ENCODE measurements at places on chromosomes 6 and 20. TPM values are rescaled to one million over a fixed set of nuclear protein-coding genes. Genes with fewer than 3 reads are reported as not detected.
A peak's percentile ranks its signal among the peaks of the same experiment; 100 is the strongest.

FERMT1 gene
- total RNA-seq = 22.4 TPM

GATA5 gene
- total RNA-seq = not detected

LIN28B gene
- total RNA-seq = 2.3 TPM

B3GALT4 gene
- total RNA-seq = 1.2 TPM

TP53INP2 gene
- total RNA-seq = 2.8 TPM

DLL1 gene
- total RNA-seq = 1.4 TPM

PRICKLE4 gene
- 0.39 TPM for total RNA-seq

MLIP gene
- total RNA-seq = not detected

LCA5 gene
- total RNA-seq = 0.37 TPM

GRCh38 chr20:10781526-10781925 lies 107.7 kb upstream of the JAG1 start:
- no peak for DNase-seq

DNA sequence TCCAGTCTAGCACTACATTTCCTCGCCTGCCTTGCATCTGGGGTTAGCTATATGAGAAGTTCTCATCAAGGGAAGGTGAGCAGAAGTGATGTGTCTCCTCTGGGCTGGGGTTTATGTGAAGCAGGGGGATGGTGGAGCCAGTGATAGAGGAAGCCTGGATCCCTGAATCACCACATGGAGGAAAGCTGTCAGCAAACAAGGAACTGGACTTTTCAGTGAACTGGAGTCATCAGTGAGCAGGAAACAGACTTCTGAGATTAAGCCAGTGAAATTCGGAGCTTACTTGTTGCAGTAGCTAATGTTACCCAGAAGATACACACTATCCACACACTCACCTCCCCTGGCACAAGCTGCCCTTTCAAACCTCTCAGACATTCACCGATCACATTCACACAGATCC lies 13.4 kb upstream of the TOX2 start:
- peak; percentile 39 for DNase-seq

DNA sequence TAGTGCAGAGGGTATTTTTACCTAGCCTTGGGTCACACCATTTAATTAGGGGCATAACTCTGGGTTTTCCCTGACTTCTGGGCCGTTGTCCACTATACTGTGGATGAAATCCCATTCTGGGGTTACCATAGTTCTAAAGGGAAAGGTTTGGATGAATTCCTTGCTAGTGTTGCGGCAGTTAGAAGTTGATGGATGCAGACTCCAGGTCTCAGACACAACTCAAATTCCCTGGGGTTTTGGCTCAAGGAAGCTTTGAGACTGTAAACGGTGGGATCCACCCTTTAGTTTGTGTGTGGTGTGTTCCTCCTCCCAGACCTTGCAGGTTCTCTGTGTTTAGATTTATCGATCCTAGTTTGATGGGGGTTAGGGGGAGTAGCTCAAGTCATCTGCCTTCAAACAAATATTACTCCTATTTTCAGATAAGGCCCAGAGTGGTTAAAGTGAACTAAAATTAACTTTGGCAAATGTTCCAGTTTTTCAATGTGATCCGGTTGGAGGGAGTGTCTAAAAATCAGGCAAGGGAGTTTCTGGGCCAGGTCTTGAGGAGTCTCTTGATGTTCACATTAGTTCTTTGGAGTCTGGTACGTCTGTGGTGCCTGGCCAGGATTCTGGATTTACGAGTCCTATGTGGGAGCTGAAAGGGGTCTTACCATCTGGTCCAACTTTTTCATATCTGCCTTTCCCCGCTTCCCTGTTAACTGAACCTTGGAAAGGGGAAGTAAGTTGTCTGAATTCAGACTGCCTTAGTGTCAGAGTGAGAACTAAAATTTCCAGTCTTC lies 1.5 kb downstream of the RALY start:
- DNase-seq = no peak

DNA sequence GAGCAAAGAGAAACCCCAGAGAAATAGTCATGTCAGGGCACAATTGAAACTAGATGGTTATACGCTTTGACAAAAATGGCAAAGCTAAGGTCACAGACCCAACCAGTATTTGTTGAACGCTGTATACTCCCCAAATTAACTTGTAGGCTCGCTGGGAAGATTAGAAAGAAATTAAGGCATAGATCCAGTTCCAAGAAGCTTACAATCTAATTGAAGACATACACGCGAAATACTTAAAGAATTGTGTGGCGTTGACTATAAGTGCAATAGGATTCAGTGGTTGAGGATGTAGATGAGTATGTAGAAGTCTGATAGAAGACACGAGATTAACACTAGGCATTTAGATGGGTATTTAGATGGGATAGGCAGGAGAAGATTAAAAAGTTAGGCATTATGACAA lies 525 bp downstream of the FAM229B start:
- no peak for DNase-seq

GRCh38 chr6:149108749-149109100 lies 208.8 kb upstream of the TAB2 start:
- no peak for DNase-seq

DNA sequence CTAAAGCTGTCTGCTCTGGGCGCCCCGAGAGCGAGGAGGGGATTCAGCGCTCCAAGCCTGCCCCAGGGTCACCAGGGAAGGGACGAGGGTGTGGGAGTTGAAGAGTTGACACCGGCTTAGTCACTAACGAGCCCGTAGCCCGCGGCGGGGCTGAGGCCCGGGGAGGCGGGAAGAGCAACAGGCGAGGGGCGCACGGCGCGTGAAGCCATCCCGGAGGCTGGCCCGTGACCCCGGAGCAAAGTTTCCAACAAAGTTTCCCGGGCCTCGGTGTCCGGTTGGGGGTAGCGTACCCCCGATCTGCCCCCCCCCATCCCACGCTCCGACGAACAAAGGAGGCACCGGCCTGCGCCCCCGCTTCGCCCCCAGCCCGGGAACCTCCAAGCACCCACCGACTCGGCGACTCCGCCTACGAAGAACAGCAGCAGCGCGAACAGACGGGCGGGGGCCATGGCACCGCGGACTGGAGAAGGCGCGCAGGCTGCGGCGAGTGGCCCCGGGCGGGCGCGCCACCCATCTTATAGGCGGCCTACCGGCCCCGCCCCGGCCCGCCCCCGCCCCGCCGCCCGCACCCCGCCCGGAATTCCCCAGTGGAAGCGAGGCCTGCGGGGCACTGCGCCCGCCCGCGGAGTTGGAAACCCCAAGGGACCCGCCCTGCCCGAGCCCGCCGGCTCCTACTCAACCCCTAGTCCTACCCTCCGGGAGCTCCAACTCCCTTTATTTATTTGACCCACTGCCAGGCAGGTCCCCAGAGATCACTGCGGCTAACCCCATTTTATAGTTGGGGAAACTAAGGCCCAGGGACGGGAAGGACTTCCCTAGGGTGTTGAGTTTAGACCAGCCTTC lies at the start of gene SDC4:
Gene SDC4 (minus strand): TSS at position 489 of the 843 bp plus-strand sequence. CDS start 40 bp downstream, at position 449.
- DNase-seq = no peak

DNA sequence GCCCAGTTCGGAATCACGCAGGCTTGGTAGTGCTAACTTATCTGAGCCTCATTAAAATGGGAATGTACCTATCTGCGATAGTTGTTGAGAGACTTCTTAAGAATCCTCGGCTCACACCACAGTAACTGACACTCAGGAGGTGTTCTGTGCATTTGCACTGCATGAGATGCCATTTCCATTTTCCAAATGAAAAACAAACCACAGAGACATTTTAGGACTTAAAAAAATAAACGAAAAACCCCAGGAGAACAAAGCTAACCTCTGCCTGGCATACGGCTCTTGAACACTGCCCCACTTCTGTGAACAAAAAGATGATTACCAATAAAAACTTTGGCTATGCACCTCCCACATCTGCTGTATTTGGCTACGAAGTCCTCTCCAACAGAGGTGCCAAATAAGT lies 37.6 kb downstream of the BEND3 start:
- no peak for DNase-seq

DNA sequence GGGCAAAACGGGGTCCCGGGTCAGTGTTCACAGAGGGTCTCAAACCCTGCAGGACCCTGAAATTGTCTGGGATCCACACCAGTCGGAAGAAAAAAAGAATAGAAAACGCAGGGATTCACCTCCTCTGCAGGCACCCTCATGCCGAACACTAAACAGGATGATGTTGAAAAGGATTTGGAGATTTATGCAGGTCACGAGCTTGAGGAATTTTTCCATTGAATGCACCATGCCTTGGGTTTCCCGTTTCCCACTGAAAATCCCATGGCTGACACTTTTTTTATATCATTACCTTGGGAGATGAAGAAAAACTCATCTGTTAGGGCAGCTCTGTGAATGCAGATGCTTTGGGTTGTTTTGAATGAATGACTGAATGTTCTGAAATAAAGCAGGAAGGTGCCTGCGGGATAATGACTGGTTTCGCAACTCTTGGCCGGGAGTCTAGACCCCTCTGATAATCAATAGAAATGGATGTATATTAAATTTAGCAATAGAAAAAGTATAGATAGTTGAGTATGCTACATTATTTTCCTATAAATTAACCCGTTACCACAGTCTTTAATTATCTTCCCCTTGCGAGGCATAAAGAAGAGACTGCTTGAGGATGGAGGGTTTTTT lies 147.5 kb upstream of the AFDN start:
- no peak for DNase-seq

DNA sequence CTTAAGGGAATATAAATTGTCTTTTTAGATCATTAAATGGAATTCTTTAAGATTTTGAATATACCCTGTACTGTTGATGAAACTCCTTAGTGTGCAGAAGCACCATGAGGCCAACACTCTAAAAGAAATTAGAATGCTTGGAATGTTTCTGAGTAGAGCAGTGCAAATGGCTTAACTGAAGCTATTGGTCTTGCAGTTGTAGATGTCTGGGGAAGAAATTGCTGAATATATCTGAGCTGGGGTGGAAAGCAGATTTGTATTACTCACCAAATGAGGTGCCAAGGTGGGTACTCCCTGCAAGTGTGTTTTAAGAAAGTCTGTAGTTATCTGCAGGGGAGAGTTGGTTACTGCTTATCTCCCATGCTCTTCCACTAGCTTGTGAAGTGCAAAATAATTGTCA lies 119.0 kb downstream of the ADGRG6 start:
- DNase-seq = no peak

GRCh38 chr20:19986419-19986818 lies 30.7 kb upstream of the NAA20 start:
- no peak for DNase-seq

DNA sequence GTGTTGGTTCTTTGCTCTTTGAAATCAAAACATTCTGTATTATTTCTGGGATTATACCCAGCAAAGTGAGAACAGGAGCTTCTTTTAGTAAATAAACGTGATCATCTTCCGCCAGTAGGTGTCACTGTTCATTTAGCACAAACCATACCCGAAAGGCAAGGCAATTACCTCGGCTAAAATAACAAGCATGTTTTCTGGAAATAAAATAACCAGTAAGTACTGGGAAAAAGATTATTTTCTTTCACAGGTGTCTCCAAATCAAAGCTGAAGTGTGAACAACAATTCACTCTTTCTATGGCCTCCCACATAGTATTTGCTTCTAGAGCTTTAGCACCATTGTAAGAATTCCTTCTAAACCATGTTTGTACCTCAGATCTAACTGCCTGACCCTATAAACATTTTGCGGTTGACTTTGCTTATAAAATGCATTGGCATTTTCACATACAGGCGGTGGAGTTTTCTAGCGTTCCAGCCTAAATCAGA lies 144.6 kb upstream of the AGPAT4 start:
- DNase-seq = peak; percentile 59

- no peak for DNase-seq
These were observed 42.9 kb upstream of the TMEM181 start for GRCh38 chr6:158517038-158517437.

DNA sequence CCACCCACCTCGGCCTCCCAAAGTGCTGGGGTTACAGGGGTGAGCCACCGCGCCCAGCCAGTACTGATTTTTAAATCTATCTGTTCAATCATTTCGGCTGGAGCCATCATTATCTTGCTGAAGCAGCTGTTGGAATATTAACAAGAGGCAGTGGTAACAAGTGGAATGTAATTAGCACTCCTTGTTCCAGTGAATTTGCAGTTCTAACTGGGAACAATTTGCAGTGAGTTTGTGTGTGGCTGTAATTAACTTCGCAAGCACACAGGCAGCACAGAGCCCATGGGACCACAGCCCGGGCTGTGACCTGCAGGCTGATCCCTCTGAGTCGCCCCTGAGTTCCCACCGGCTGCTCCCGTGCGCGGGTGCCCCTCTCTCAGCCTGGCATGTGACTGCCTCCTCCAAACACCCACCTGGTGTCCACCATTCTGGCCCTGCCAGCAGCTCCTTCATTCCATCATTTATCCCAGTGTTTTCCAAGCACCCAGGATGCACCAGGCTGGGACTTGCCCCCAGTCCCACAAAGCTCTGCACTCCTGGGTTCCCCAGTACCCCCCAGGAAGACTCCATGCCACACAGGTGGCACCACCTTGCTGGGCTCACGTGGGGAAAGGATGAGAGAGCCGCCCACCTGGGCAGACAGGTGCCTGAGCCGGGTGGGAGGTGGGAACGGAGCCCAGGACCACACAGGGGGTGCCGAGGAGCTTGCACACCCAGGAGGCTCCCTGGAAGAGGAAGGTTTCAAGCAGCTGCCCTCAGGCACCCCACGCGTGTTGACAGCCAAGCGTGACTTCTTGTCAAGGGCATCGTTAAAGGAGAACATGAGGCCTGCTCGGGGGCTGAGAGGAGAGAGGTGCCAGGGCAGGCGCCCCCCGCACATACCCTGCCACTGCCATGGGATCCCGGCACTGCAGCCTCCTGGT lies 75.2 kb downstream of the YTHDF1 start:
- DNase-seq = no peak
